ENCODE measurements at places on chromosomes 1 and 21. TPM values are rescaled to one million over a fixed set of nuclear protein-coding genes. Genes with fewer than 3 reads are reported as not detected.

Gene RGS2
- total RNA-seq, result 17.5 TPM

DNA sequence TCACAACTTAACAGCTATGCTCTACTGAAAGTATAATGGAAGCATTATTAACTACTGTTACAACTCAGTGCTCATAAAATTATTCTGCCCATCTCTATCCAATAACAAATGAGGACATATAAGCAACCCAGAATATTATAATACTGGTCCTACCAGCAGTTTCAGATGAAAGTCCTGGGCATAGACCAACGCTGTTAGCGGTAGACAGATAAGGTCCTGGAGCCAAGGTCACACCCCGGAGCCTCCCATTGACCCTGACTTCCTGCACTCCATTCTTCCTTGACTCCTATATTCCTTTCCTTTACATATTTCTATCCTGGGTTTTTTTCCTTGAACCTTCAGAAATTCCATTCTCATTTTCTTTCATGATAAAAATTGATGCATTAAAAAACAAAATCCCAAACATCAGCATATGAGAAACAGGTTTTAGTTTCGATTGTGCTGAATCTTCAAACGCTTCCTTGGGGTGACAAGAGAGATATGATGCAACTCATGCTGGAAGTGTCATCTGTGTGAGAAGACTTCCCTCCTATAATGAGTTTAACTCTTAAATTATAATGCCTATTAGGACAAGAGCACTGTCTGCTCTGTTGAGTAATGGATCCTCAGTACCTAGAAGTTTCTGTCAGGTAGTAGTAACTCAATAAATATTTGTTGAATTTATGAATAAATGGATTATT is 831.1 kb downstream of the LRRIQ3 start:
- no peaks in the 10 kb centered on the region for H3K4me1 ChIP-seq
- no peaks in the 10 kb centered on the region for H3K27me3 ChIP-seq
- no peak overlapping the region for H3K27ac ChIP-seq
- H3K36me3 ChIP-seq, result no peaks in the 10 kb centered on the region
- H3K4me3 ChIP-seq, result no peak overlapping the region

DNA sequence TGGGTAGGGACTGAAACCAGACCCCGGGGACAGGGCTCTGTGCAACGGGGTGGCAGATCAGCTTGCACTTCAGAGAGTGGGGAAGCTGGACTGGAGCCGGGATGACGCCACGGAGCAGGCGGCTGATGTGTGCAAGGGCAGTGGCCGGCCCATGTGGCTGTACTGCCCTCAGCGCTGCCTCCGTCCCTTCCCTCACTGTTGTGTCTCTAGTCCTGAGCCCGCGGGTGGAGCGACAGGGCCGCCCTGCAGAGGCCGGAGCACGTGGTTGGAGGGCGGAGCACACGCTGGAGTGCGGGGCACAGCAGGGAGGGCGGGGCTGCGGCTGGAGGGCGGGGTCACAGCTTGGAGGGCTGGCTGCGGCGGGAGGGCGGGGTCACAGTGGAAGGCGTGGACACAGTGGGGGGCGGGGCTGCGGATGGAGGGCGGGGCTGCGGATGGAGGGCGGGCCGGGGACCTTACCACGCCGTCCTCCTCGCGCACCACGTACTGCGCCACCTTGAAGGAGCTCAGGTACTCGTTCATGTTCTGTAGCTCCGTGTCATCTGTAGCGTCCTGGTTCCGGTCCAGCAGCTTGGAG is 52.4 kb downstream of the CHD5 start:
- peak; percentile 62 for DNase-seq
- peaks cover 2% of the 10 kb centered on the region for H3K4me1 ChIP-seq
- no peaks in the 10 kb centered on the region for H3K36me3 ChIP-seq
- no peak overlapping the region for H3K27ac ChIP-seq
- H3K27me3 ChIP-seq, result peaks cover 6% of the 10 kb centered on the region

Gene POGZ
- 94.8 TPM for total RNA-seq

Gene IFT25
- 76.7 TPM for total RNA-seq

GRCh38 chr1:54500107-54500431 is 48.0 kb upstream of the ACOT11 start:
- H3K27me3 ChIP-seq, result peaks cover 53% of the 10 kb centered on the region
- DNase-seq, result no peak
- H3K4me3 ChIP-seq, result peak overlapping the region; percentile 55
- peaks cover 13% of the 10 kb centered on the region for H3K4me1 ChIP-seq

DNA sequence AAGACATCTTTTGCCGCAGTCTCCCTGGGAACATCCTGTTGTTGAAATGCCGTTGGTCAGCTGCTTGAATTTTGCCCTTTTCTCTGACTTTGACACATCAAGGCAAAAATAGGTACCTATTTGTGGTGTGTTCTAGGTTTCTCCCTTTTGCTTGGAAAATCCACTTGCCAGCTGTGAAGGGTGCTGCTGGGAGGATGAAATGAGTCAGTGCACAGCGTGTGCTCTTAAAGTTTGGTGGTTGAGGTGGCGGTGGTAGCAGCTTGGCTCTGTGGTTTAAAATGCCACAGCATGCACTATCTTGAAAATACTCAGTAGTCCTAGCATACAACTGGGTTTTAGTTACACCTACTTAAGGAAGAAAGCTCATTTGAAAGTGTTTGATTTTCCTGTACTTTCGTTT is 183.8 kb downstream of the DHRS3 start:
- no peaks in the 10 kb centered on the region for H3K27me3 ChIP-seq
- H3K4me3 ChIP-seq, result peak overlapping the region; percentile 46

DNA sequence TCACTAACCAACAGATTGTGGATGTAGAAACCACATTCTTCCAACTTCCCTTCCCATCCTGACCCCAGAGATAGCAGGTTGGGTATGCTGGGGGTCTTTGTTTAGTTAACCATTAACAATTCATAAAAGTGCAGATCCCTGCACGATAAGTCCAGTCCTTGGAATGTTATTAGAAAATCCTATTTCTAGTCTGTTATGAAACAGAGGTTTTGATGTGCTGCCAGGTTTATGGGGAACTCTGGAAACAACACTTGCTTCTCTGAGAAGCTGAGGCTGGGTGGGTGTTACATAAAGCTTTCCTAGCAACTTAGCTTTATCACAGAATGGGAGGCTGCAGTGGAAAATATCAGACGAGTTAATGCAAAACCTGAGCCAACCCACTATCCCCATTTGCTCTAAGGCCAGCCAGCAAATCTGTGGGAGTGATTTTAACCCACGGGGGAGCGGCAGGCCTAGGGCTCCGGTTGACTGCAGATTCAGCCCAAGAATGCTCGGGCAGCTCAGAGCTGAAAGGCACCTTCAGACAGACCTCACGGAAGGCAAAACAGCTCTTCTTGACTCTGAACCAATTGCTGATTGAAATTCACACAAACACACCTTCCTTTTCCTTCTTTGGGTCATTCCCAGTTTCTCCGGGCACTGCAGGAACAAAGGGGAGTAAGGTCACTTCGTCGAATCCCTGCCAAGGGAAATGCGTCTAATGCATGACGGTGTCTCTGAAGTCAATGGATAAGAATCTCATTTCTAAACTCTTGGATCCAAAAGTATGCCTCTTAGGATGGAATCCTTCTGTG is 111.7 kb upstream of the IRF2BP2 start:
- H3K4me3 ChIP-seq, result no peak overlapping the region
- H3K4me1 ChIP-seq, result peaks cover 46% of the 10 kb centered on the region
- no peaks in the 10 kb centered on the region for H3K36me3 ChIP-seq
- DNase-seq, result no peak
- no peak overlapping the region for H3K27ac ChIP-seq

- no peak overlapping the region for H3K27ac ChIP-seq
- DNase-seq, result no peak
- H3K4me1 ChIP-seq, result no peaks in the 10 kb centered on the region
- no peak overlapping the region for H3K4me3 ChIP-seq
- no peaks in the 10 kb centered on the region for H3K27me3 ChIP-seq
- peaks cover 13% of the 10 kb centered on the region for H3K36me3 ChIP-seq
Measured at GRCh38 chr1:45622524-45623394, 1.1 kb downstream of the CCDC17 start.

- H3K27me3 ChIP-seq, result no peaks in the 10 kb centered on the region
- no peaks in the 10 kb centered on the region for H3K4me1 ChIP-seq
- H3K4me3 ChIP-seq, result no peak within 1 kb of the TSS
- H3K36me3 ChIP-seq, result no peaks in the 10 kb centered on the region
- no peak for DNase-seq
- no peak within 1 kb of the TSS for H3K27ac ChIP-seq
Measured at GRCh38 chr21:30747159-30747558, at the start of gene KRTAP21-2. Gene KRTAP21-2 (minus strand): TSS chr21:30747259. CDS start chr21:30747202, 57 bp downstream.

Gene PCNT
- total RNA-seq, result 86.1 TPM

DNA sequence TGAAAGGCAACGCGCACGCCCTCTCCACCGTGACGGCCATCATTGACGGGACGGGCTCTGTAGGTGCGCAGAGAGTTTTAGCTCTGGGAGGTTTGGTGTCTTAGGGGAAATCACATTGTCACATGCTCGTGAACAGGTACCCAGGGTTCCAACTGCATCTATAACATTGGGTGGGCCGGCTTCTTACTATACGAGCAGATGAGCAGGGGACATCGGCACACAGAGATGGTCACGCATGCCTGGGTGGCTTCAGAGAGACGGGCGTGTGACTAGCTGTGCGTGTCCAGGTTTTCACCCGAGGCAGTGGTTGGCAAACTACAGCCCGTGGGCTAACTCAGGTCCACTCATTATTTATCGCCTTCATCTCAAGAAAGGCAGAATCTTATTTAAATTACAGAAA is 54.7 kb downstream of the SLC37A1 start:
- no peak overlapping the region for H3K4me3 ChIP-seq
- H3K27me3 ChIP-seq, result no peaks in the 10 kb centered on the region
- peaks cover 11% of the 10 kb centered on the region for H3K36me3 ChIP-seq
- H3K4me1 ChIP-seq, result peaks cover 2% of the 10 kb centered on the region

Gene SEMA6C
- total RNA-seq, result 6.0 TPM

DNA sequence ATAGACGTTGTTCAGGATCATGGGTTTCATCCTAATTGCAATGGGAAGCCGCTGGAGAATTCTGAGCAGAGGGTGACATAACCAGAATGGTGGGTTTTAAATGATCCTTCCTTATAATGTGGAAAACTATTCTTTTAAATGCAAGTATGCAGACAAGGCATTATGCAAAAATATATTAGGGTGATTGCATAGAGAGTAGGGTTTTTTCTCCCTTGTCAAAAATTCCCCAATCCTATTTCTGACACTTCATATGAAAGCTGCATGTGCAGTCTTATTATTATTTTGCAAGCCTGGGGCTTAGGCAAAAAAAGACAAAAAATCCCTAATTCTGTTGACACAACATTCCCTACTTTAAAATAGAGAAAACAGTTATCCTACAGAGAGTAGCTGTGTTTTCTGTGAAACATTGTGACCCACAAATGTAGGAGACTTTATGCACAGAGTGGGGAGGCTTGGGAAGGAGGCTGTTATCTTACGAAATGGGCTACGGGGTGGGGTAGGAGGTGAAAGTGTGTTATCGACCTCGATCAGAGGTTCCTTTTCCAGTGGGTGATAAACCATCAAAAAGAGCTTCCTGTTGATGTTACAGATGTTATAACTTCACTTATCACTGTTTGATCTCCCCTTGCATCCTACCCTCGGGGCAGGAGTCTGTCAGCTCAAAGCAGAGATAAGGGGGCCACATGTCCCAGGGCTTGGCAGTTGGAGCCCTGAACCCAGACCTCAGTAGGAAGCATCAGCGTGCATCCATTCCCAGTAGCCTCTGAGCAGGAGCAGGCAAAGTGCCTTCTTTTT is 27.2 kb downstream of the RHEX start:
- H3K4me1 ChIP-seq, result peaks cover 13% of the 10 kb centered on the region
- no peak overlapping the region for H3K27ac ChIP-seq
- H3K4me3 ChIP-seq, result peak overlapping the region; percentile 13

- no peak overlapping the region for H3K4me3 ChIP-seq
- no peaks in the 10 kb centered on the region for H3K4me1 ChIP-seq
- no peaks in the 10 kb centered on the region for H3K27me3 ChIP-seq
- no peak overlapping the region for H3K27ac ChIP-seq
- DNase-seq, result no peak
- no peaks in the 10 kb centered on the region for H3K36me3 ChIP-seq
Measured at GRCh38 chr21:45943630-45944540, 37.7 kb upstream of the COL6A1 start.

Gene DMBX1
- 0.11 TPM for total RNA-seq

Gene GBP2
- total RNA-seq, result 179 TPM

Gene STUM
- total RNA-seq, result not detected

GRCh38 chr1:28159243-28159642 is 17.2 kb downstream of the PTAFR start:
- H3K4me1 ChIP-seq, result peaks cover 12% of the 10 kb centered on the region
- no peak overlapping the region for H3K27ac ChIP-seq
- DNase-seq, result no peak
- no peak overlapping the region for H3K4me3 ChIP-seq
- peaks cover 3% of the 10 kb centered on the region for H3K36me3 ChIP-seq
- H3K27me3 ChIP-seq, result peaks cover 20% of the 10 kb centered on the region

DNA sequence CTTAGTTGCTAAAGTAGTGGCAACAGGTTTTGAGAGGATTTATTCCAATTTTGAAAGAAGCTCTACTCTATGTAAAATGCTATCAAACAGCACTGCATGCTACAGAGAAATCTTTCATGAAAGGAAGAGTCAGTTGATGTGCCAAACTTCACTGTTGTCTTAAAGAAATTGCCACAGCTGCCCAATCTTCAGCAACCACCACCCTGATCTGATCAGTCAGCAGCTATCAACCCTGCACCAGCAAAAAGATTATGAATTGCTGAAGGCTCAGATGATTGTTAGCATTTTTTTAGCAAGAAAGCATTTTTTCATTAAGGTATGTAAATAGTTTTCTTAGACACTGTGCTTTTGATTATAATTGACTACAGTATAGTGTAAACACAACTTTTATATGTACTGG is 49.6 kb downstream of the SLC9C2 start:
- no peak overlapping the region for H3K27ac ChIP-seq
- peaks cover 48% of the 10 kb centered on the region for H3K4me1 ChIP-seq
- peaks cover 1% of the 10 kb centered on the region for H3K36me3 ChIP-seq
- no peaks in the 10 kb centered on the region for H3K27me3 ChIP-seq

DNA sequence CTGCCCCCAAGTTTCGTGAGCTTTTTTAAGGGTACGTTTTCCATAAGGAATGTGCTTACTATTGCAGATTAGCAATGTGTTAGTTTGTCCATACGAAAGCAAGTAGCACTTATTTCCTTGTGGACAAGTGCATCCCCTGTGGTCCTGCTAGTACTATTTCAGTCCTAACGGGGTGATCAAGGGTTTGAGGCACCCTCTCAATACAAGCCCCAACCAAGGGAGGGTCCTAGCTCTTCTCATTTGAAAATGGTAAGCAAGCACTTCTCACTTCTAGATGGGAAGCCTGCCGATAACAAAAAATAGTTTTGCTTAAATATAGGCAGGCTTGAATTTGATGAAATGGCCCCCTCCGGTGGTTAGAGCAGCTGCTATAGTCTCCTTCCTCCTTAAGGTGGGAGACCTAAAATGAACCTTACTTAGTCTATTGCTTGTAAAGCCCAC is 64.0 kb upstream of the HMCN1 start:
- peaks cover 13% of the 10 kb centered on the region for H3K36me3 ChIP-seq
- H3K4me3 ChIP-seq, result no peak overlapping the region
- DNase-seq, result no peak

Measured in activated naive CD8-positive, alpha-beta T cell treated with anti-CD3 and anti-CD28 coated beads, Interleukin-2, amount 10 ng/mL, durations not matched to agents 7 days and 5 days (primary cell).